CD4-positive, alpha-beta T cell treated with Interleukin-6 at 100 ng/mL for 8 hours (primary cell): ENCODE measurements at places on chromosomes 5 and 9.
A peak's percentile ranks its signal among the peaks of the same experiment; 100 is the strongest.

DNA sequence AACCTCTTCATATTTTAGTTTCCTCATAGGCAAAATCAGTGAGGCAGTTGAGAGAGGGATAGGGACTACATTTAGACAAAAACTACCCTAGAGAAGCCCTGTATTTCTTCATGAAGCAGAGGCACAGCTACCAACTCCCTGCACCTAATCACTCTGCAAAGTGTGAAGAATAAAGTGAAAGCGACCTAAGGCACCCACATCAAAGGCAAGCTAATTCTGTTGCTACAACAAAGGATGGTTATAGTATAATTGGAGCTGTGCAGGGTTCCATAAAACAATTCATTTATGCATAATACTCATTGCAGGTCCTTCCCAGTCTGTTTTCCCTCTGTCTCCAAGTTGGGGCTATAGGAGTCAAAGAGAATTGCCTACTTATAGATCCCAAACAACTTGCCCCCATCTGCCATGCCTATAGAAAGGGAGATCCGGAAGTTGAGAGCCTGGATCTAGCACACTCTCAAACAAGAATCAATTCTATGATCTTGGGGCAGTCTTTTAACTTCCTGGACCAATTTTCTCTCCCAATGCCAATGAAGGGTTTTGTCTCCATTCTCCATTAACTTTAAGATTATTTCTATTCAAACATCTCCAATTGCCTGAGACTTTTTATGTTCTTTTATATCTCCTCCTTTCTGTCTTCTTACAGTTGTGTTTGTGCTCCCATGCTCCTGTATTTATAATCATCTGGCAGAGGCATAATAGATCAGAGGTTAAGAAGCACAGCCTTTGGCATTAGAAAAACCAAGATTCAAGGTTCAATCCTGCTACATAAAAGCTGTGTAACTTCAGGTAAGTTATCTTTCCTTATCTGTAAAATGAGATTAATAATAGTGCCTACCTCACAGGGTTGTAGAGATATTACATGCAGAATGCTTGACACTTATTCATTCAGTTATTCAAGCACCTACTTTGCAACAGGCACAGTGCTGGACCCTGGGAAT lies 56.0 kb upstream of the PTGER4 start:
- DNase-seq: peak; percentile 59

DNA sequence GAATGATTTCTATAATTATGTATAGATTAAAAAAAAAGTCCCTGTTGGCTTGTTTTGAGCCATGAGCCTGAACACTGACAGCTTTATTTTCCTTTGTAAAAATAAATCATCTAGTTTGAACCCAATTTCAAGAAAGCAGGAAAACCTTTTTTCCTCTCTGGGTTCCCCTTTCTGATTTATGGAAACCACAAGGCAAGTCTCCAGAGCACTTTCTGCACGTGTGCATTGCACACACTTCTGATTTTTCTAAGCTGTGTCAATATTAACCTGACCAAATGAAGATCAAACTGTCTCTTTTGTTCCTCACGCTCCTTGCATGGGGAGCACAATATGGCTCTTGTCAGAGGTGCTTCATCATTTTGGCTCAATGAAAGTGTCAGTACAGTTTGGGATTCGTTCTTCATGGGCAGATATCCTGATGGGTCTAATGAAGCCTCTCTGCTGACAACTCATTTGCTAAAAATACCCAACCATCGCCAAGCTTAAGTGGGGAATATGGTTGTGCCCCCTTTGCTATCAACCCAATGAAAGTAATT lies 39.2 kb upstream of the PCA3 start:
- no peak for DNase-seq

DNA sequence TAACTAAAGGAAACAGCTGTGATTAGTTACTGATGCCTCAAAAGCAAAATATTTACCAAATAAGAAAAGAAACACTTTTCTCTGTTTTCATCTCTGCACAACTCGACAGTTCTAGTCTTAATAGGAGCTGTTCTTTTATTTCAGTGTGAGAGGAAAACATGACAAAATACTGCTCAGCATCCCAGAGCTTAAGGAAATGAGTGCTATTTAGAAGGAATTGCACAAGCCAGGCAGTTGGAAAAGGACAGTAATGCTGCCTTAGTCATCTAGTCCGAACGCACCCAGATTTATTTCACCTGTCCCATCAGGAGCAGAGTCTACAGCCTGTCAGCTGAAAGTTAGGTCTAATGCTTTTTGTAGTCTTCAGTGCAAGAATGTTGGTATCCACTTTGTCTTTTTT lies 12.3 kb downstream of the ZCCHC9 start:
- no peak for DNase-seq

- DNase-seq: no peak
These were observed 2.9 kb downstream of the ZFAND5 start for GRCh38 chr9:72362118-72362531.

DNA sequence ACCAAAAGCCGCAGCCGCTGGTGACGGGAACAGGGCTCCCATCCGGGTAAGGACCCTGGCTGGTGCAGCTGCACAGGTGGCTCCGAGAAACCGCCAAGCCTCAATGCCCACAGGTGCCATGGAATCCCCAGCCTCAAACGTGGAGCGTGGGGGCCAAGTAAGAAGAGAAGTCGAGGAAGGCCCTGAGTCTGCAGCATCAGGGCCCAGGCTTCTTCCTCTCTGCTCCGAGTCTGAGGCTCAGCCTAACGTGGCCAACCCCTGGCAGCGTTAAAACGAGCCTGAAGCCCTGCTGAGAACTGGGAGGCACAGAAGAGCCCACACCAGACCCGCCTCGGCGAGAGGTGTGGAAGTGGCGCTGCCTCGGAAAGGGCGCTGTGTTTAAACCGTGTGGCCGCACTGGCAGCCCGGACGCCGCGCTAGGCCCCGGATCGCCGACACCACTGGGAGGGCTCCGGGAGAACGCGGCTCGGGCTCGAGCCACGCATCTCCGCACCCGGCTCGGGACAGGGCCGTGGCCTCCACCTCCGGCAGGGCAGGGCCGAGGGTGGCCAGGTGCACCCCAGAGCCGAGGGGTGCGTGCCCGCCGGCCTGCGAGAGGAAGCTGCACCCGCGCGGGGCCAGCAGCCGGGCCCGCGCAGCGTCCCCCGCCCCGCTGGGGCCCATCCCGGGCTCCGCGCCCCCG lies 730 bp downstream of the ZMYND19 start:
- no peak for DNase-seq

- DNase-seq: no peak
These were observed 156.6 kb downstream of the AOPEP start for GRCh38 chr9:94882966-94883641.

DNA sequence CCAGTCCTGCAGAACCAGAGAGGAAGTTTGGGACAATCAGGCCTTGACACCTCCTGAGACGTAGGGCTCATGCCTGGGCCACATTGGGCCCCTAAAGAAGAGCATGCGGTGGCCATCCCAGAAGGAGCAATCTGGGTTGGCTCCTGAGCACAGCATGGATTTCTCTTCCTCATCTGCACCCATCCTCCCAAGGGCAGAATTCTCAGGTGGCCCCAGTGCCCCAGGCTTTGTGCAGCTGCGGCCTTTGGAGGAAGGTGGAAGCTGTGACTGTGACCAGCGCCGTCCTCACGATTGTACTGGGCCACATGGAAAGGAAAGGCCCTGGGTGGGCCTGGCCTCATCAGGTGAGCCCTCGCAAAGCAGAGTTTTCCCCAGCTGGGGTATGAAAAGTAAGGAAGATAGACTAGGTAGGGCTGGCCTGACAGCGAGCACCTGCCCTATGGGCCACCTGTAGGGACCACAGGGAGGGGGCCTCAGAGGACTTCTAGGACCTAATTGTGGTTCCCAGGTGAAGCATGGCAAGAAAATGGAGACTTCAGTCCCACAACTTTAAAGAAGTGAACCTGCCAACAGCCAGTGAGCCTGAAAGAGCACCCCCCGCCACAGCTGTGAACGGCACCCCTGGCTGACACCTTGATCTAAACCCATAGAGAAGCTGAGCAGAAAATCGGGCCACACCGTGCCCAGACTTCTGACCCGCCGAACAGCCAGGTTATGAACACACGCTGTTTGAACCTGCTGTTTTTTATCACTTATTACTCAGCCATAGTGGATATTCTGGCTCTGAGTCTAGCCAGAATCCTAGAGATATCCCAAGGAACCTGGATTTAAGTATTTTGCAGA lies 164.1 kb downstream of the IRX2 start:
- no peak for DNase-seq

DNA sequence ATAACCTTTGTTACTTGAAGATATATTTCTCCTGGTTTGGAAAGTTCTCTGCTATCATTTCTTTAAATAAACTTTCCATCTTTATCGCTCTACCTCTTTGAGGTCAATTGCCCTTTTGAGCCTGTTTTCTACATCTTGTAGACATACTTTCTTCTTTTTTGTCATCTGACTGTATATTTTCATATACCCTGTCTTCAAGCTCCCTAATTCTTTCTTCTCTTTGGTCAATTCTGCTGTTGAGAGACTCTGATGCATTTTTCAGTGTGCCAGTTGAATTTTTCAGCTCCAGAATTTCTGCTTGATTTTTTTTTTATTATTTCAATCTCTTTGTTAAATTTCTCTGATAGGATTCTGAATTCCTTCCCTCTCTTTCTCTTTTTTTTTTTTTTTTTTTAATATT lies 511.2 kb upstream of the GRAMD2B start:
- DNase-seq: no peak

DNA sequence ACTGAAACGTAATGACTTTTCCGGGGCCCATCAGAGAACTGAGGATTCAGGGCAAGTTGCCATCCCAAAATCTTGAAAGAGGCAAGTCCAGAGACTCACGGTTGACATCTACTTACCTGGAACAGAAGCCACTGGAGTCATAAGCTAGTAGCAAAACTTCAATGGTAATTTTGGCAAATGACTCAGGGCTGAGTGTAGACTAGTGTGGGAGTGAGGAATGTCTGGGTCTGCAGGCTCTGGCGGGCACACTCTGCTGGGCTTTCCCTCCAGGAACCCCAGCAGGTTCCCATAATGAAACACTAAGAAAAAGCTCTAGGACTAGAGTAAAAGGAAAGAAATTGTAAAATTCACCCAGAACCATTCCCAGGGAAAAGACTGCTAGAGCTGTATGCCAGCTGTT lies 122.9 kb upstream of the NFIL3 start:
- no peak for DNase-seq

GRCh38 chr5:133316346-133317343 lies 264.8 kb downstream of the HSPA4 start:
- no peak for DNase-seq
